ENCODE measurements at places on chromosomes 4 and X.
A peak's percentile ranks its signal among the peaks of the same experiment; 100 is the strongest.

DNA sequence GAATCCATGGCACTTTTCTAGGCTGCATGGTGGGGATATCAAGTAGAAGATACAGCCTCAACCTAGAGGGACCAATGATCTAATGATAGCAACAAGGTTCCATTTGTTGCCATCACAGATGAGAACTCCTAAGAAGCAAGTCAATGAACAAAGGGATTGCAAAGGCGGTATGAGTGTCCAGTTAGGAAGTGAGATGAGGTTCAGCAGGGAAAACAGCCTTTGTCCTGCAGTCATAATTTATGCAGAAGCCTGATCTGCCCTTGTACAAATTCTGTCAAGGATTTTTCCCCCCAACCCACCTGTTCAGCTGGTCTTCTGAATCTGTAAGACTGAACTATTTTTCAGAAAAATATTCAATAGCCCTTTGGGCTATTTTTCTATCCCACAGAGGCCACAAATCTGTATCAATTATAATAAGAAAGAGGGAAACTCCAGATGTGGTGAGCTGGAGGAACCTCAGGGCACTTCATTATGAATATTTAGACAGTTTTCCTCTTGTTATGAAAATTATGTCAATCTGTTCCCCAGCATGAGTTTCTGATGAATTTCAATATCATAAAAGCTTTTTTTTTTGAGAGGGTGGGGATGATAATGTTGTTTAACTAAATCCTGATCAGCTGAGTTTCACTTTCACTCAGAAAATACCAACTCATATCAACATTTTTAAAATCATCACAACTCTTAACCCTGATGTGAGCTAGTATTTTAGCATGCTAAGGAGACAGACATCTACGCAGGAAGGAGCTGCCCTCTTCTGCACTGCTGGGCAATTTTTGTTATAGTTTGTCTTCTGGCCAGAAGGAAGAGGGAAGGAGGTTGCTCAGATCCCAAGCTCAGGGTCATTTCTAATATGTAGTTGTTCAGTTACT is 127.2 kb upstream of the MAP3K15 start:
- DNase-seq = no peak

GRCh38 chr4:6942238-6942800 is 32.7 kb downstream of the TBC1D14 start:
- peak; percentile 80 for DNase-seq

DNA sequence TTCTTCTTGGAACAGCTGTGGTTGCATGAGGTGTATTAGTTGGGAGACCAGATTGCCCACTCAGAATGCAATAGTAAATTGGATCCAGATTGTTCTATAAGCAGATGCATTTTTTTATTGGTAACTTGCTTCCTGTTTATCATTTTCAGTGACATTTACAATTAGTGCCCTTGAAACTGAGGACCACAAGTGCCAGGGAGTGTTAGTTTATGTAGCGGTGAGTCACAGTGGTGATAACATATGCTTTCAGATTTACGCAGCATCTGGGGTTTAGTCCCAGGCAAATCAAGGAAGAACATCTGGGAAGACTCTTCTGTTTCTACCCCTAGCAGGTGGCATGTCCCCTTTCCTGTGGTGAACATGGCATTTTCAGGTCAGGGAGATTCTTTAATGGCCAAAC is 24.1 kb downstream of the FRMPD4 start:
- no peak for DNase-seq

DNA sequence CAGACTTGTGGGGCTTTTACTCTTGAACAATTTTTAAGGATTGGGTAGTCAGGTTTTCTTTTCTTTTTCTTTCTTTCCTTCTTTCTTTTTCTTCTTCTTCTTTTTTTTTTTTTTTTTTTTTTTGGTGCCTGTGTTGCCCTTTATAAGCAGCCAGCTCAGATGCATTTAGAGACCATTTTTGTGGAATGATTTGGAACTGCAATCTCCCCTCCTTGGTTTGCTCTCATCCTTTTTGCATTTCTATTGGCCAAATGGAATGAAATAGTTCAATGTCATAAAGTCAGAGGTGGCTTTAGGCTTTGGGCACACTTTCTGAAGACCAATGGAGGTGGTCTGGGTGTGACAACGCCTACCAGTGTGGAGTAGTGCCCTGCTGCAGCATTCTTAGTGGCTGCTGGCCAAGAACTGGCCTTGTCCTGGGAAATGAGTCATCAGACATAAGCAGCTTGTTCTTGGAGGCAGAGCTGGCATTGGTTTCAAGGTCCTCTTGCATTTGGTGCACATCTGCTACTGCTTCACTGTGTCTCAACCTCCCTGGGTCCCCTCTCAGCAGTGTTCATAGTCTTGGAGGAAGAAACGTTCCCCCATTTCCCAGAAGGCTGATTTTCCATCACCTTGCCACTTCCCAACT is 84.5 kb downstream of the CT47B1 start:
- no peak for DNase-seq

DNA sequence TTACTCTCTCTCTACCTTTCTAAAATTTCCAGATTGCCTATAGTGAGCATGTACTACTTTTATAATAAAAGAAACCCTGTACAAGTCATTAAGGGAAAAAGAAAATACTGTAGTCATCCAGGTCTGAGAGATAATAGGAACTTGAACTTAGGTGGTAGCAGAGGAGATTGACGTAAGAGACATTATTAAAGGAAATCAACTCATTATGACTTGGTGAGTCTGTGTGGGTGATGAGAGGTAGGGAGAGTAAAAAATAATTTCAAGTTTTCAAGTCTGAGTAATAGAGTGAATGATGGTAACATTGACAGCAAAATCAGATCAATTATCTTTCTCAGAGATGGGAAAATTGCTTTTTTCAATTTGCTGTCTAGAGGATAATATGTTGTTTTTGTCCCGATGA is 44.0 kb upstream of the ZCCHC12 start:
- no peak for DNase-seq

Measured in Kasumi-1 (cell line).